ENCODE measurements at places on chromosomes 6 and 20.

GRCh38 chr20:22402550-22402949 is 181.8 kb downstream of the FOXA2 start:
- no peak for DNase-seq

- no peak for DNase-seq
These were observed 44.7 kb upstream of the SLC22A16 start for GRCh38 chr6:110520992-110521543.

GRCh38 chr20:237489-237888 is 10.4 kb downstream of the DEFB129 start:
- DNase-seq = no peak

DNA sequence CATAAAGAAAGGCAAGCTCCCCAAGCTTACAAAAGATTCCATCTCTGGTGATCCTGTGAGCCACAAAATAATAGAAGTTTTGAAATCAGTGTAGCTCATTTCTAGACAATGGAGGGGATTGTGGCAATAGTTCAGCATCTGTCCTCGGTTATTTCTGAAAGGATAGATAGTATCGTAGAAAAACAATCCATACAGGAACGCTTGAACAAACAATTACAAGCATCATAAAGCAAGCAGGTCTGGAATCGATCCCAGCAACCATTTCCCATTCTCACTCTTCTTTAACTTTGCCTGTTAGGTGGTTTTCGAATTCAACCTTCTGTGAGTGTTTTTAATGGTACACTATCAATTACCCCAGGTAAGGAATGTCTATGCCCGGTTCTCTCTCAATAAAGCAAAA is 931.1 kb downstream of the KIF16B start:
- DNase-seq = no peak

- DNase-seq = no peak
These were observed at the start of gene RGS19 for GRCh38 chr20:64079273-64080012. Gene RGS19 (minus strand): TSS chr20:64079518. CDS start chr20:64076886, 2,632 bp downstream.

- DNase-seq = no peak
These were observed 191.4 kb downstream of the SLC16A10 start for GRCh38 chr6:111278731-111279130.

DNA sequence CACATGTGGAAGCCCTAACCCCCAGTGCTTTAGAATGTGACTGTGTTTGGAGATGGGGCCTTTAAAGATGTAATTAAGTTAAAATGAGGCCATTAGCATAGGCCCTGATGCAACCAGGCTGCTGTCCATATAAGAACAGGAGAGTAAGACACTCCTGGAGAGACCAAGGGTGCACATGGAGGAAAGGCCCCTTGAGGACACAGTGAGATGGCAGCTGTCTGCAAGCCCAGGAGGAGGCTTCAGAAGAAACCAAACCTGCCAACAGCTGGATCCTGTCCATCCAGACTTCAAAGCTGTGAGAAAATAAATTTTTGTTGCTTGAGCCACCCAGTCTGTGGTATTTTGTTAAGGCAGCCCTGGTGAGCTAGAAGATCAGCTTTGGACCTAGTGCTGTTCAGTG is 16.8 kb upstream of the SNRPB2 start:
- DNase-seq = no peak

GRCh38 chr20:54231036-54231435 is 23.1 kb downstream of the PFDN4 start:
- DNase-seq = no peak
